ENCODE measurements at places on chromosomes 1 and 21.
A peak's percentile ranks its signal among the peaks of the same experiment; 100 is the strongest.

DNA sequence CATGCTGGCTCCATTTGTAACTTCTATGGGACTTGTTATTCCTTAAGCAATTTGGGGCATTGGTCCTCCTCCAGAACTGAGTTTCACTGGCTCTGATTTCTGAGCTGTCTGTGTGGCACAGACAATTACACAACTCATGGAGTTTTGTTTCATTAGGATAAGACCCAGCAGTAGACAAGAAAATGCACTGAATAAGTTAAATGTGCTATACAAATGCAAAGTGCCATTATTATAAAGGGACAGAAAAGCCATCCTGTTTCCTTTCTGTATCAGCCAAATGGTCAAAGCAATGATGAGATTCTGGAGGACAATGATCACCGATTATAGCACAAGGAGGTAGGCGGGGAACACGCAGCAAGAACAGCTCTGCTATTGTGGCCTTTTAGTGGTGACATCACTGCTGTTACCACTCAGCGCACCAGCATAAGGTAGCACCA lies 81.9 kb downstream of the CNIH3 start:
- no peak for DNase-seq

GRCh38 chr1:157238585-157238984 lies 100.4 kb upstream of the ETV3 start:
- no peak for DNase-seq

DNA sequence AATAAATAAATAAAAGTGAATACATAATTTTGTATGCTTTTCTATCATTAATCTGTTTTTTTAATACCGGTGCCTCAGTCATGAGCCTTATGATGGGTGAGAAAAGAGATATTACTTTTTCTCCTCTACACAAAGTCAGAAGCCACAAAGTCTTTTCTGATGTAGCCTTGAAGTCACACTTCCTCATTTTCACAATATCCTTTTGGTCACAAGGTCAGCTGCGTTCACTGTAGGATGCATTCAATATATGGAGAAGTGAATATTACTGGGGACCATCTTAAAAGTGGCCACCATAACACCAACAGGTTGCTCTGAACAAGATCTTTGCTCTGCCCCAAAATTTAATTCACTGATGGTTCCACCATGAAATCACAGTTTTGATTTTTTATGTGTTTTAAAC lies 83.3 kb upstream of the TNR start:
- no peak for DNase-seq

- DNase-seq: no peak
Observed at GRCh38 chr1:16205891-16206546, 6.4 kb downstream of the ARHGEF19 start.

- DNase-seq: no peak
Observed at GRCh38 chr1:205746757-205747412, 3.1 kb downstream of the NUCKS1 start.

DNA sequence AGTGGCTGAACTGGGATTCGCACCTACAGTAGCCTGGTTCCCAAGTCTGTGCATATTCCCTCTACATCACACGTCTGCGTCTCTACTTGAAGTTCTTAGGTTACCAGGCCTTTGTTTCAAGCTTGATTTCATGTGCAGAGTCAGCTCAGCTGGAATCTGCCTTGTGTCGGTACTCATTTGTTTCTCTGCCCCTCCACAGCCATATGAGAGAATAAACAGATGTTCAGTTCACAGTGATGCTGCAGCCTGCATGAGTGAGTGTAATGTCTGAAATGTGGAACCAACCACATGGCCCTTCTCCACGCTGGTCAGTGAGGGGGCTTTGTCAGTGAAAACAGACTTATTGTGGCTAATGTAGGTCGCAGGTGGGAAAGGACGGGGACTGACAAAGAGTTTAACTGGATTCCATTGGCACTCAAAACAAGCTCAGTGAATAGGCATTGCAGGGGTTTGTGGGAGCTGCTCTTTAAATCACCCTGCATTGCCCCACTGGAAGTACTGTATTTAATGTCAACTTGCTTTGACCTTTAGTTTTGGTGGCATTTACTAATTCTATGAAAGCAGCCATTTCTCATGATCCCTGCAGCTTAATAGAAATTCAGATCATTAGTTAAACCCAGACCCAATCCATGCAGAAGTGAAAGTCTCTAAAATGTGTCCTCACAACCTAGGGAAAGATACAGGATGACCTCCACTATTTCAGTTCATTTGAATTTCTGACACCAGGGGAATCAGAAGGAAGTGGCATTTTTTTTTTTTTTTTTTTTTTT lies 136.4 kb upstream of the FAM78B start:
- DNase-seq: no peak

GRCh38 chr1:66276218-66276617 lies 257.7 kb upstream of the SGIP1 start:
- DNase-seq: peak; percentile 60

DNA sequence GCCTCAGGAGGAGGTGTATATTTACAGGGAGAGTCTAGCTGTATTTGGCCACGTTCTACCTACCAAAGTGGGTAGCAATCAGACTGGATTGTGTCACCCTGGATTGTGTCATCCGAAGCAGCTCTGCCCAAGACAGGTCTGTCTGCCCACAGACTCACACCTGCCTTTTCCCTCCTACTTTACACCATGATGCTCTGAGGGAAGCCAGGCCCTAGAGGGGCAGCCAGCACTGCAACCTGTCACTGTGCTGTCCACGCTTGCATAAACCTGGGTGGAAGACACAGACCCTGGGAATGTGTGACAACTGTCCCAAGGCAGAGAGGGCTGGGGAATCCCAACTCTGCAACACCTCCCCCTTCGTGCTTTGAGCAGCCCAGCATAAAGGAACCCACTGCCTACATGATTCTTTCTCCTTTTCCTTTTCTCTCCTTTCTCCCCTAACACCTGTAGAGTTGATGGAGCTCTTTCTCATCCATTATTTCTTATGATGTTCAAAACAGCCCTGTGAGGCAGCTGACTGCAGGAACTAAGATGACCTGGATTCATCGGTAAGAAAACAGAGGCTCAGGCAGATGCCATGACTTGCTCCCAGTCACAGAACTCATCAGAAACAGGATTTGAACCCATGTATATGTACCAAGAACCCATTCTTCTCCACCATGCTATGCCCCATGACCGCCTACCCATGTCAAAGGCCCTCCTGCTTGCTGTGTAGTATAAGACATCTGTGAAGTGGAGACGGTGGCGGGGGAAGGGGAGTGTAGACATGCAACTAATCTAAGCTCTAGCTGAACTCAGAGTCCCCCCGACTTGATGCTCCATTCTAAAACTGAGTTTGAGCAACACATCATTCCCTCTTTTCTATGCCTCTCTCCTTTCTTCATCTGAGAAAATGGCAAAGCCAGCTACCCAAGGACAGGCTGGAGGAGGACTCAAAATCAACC lies 55.9 kb downstream of the ITPKB start:
- DNase-seq: peak; percentile 45

DNA sequence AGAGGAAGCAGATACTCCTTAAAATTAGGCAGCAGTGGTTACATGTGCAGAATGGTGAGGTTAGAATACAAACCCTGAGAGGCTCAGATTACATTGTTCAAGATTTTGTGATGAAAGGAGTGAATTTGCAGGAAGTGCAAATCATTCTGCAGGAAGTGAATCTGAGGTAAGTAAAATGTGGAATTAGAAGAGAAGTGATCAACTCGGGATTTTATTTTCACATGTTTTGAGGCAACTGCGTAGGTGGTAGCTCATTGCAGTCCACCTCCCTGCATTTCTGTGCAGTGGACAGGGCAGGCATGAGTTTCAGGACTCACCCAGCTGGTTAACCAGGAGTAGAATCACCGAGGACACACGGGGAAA lies 2.1 kb upstream of the PLA2G2C start:
- DNase-seq: no peak

DNA sequence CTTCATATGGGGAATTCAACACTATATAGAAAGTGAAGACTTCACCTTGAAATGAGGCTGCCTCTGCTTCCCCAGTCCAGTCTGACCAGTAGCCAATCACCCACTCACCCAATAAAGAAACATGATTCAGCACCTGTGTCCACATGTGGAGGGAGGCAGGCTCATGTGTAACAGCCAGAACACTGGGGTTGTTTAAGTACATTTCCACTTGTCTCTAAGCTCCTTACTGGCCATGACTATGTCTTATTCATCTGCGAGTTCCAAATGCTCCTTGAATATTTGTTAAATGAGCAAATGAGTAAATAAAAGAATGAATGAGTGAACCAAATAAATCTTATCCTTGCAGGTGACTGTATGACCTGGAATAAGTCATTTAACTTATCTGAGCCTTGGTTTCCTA lies 100.1 kb downstream of the BRINP2 start:
- no peak for DNase-seq

DNA sequence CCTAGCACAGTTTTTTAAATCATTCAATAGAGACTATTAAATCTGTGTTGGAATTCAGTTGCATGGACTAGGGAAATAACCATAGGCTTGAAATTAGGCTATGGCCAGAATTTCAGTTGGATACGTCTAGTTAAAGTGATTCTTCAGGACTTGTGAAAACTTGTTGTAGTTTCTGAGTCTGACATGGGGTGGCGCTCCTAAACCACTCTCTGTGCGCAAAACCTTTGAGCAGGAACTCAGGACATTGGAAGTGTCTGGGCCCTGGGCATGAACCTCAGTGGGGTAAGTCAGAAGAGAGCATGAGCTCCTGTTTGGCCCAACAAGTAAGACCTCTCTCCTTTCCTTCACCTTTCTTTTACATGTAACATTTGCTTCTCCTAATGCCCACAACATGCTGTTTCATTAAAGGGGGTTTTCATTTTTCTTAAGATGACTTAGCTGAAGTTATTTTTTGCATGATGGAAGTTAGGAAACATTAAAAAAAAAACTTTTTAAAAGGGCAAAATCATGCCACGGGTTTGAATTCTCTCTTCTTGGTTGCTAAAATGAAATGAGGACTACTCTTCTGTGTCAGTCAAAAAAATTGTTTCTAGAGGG lies 17.1 kb upstream of the CCDC190 start:
- DNase-seq: peak; percentile 6

DNA sequence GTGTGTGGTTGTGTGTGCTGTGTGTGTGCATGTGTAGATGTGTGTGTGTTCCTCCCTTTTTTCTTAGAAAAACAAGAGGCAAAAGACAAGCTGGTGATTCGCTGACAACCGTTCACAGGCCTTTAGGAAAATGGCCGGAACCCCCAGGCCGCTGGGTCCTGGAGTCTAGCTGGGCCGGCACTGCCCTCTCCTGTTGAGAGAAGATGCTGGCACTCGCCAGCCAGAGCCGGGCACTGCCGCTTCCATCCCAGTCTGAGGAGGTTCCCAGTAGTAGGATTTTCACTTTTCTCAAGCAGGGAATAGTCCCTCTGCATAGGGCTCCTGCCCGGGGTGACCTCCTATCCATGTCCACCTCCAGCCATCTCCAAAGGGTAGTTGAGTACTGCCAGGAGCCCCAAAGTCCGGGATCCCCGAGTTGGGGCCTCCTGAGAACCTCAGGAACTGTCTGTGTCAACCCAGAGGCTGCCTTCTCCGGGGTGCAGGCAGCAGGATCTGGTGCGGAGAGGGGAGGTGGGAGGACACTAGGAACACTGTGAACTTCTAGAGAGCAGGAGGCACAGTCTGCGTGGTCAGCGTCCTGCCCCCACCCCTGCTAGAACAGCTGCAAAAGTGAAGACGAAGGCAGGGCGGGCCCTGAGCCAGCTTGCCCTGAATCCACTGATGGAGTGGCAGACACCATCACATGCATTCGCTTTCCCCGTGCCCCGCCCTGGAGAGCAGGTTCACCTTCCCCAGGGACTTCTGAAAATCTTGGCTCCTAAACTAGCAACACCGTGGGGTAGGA lies 44.1 kb upstream of the ARHGEF16 start:
- DNase-seq: no peak

DNA sequence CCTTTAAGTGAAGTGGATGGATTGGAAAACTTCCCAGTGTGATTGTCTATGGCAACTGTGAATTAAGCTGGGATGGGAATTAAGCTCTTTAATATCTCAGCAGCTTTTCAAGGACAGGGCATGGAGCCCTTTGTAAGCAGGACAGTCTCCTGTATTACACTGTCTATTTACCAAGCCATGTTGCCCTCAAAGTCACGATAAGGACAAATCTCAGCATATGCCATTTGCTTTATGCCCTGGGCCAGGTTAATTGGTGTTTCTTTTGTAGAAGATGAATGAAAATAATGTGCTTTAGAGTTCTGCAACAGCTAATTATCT lies 17.6 kb downstream of the UTP25 start:
- no peak for DNase-seq

DNA sequence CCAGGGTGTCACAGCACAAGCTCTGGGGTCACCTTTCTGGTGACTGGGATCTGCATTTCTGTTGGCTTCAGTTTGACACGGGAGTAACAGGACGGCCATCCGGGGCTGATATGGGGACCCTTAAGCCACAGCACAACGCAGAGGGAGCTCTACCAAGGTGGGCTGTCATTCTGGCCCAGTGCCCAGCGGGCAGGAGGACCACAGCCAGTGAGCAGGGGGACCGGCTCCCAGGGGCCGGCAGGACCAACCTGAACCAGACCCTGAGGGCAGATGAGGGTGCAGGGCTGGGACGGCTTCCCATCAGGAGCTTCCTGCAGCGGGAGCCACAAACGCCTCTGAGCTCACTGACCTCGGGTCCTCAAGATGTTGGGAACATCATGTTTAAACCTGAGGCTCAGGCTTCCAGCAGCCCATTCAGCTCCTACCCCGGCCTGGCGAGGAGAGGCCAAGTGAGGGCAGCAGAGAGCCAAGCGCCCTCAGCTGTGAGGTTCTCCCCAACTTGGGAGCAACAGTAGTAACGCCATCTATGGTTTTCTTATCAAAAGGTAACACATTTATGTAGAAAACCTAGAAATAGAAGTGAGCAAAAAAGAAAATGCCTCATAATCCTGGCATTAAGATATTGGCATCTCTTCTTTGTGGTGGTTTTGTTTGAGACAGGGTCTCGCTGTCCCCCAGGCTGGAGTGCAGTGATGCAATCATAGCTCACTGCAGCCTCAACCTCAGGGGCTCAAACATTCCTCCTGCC lies 26.8 kb downstream of the TMEM201 start:
- DNase-seq: peak; percentile 61

GRCh38 chr1:165876121-165876520 lies 48.7 kb downstream of the UCK2 start:
- no peak for DNase-seq

GRCh38 chr1:200794506-200795065 lies 55.9 kb downstream of the CAMSAP2 start:
- no peak for DNase-seq

DNA sequence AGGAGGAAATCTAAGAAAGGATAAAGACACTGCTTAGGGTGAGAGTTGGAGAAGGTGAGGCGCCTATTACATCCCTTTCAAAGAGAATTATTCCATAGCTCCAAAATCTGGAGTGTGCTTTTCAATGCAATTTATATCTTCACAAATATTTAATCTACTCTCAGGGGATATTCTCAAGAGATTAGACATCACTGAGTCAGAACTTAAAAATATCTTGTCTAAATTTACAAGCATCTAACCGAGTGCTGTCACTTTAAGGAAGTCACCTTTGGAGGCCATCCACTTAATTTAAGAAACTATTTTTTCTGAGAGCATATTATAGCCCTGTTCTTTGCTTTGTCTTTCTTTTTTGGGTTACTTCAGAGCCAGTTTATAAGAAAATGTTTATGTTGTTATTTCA lies 134.6 kb downstream of the TNFSF18 start:
- no peak for DNase-seq

DNA sequence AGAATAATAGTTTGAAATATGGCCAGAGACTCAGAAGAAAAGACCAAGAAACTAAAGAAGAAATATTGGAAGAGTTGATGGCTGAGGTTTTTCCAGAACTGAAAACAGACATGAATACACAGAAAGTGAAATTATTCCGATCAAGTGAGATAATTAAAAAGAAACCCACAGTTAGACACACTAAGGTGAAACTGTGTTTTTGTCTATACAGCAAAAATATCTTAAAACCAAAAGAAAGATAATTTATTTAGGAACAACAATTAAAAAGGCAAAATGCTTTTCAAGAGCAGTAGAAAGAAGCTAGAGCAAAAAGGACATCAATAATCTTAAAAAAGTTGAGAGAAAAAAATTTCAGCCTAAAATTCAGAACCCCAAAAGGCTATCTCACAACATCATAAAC lies 116.3 kb downstream of the COP1 start:
- DNase-seq: no peak

Measured in CD4-positive, alpha-beta T cell treated with Interleukin-10 for 1 hour (primary cell).